ENCODE measurements at places on chromosomes 1 and 21.

DNA sequence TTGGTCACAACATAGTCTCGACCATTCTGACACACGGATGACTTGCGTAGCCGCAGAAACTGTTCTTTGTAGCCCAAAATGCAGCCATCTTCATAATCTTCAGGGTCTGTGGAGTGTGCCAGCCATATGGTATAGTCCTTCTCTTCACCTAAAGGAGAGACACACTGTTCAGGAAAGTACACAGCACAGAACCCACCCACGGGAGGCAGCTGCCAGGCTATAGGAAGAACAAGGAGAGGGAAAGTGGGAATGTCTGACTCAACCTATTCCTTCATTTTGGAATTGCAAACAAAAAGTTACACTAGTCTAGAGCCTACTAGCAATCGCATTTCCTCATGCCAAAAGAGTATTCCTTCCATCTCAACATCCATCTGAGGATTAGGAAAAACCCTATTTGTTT lies 16.2 kb upstream of the MYBPHL start:
- DNase-seq = no peak

- DNase-seq = no peak
Measured at GRCh38 chr21:36186506-36187399, 30.1 kb downstream of the DOP1B start.

- peak; percentile 45 for DNase-seq
Measured at GRCh38 chr1:225651872-225652728, 823 bp downstream of the ENAH start.

GRCh38 chr21:10627316-10627863 lies 106.0 kb downstream of the TPTE start:
- DNase-seq = no peak

DNA sequence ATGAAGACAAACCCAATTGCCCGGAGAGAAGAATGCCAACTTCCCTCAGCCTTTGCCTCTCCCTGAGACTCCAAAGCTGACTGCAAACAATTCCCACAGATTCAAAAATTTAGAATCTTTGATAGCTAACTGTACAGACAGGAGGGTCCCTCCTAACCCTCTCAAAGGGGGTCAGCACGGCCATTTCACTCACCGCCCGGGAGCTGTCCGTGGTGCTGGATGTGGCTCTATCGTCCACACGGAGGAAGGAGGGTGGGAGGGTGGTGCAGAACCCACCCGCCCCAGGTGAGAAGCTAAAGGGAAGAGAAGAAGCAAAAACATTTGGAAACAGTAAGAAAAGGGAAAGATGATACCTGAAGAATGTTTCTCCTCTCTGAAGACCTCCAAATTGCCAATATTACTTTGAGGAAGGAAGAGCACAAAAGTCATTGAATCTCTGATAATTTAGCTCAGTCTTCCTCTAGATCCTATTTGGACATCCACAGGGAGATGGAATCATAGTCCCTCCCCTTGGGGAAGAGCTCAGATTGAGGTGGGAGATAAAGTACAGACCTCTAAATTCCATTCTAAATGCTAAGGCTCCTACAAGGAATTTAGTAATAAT lies 45.6 kb downstream of the RHBG start:
- peak; percentile 9 for DNase-seq

DNA sequence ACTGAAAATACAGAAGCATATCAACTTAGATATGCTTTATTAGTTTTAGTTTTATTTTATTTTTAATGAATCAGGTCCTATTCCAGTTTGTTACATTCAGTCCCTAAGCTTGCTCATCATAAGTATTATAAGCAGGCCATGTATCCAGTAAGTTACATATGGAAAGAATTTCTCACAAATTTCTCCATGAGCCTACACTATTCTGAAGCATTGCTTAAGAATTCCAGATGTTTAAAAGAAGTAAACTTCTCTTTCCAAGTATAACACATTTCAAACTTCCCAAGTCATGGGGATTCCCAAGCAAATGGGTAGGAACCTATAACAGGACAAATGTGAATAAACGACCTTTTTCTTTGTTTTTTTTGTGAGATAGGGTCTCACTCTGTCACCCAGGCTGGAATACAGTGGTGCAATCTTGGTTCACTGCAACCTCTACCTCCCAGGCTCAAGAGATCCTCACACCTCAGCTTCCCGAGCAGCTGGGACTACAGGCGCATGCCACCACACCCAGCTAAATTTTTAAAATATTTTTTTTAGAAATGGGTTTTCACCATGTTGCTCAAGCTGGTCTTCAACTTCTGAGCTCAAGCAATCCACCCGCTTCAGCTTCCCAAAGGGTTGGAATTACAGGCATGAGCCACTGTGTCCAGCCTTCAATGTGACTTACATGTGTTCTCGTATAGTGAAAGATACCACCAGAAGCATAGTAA lies 39.0 kb downstream of the ST7L start:
- peak; percentile 36 for DNase-seq

DNA sequence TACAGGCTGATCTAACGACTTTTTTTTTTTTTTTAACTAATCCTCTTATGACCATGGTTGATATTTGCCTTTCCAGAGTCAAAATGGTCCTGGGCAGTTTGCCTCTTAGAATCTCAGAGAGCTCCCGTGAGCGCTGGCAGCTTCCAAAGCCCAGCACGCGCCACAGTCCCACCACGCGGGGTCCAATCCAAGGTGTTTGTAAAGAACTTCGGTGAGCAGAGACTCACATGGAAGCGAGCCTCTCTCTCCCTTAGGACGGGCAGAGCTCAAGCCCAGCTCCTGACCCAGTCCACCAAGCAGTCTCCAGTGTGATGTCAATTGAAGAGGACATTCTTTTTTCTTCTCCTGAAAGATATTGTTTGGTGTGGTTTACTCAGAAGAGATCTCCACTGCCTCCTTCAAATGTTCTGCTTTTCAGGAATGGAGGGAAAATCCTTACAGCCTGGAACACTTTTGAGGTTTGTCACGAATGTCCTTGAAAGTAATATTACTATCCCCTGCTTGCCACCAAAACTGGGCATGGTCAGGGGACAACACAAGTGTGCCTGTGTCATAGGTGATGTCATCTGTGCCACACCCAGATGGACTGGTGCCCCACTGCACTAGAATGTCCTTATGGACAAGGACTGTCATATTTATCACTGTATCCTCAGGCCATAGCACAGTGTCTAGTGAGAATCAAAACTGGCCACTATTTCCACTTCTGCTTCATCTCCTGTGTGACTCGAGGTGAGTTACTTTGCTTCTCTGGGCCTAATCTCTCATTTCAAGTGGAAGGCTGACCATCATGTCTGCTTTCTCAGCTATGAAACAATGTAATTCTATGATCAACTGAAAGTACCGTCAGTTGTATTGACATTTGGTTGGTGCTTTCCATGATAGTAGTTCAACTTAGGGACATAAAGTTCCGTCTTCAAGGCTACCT lies 97.4 kb upstream of the EDEM3 start:
- no peak for DNase-seq

DNA sequence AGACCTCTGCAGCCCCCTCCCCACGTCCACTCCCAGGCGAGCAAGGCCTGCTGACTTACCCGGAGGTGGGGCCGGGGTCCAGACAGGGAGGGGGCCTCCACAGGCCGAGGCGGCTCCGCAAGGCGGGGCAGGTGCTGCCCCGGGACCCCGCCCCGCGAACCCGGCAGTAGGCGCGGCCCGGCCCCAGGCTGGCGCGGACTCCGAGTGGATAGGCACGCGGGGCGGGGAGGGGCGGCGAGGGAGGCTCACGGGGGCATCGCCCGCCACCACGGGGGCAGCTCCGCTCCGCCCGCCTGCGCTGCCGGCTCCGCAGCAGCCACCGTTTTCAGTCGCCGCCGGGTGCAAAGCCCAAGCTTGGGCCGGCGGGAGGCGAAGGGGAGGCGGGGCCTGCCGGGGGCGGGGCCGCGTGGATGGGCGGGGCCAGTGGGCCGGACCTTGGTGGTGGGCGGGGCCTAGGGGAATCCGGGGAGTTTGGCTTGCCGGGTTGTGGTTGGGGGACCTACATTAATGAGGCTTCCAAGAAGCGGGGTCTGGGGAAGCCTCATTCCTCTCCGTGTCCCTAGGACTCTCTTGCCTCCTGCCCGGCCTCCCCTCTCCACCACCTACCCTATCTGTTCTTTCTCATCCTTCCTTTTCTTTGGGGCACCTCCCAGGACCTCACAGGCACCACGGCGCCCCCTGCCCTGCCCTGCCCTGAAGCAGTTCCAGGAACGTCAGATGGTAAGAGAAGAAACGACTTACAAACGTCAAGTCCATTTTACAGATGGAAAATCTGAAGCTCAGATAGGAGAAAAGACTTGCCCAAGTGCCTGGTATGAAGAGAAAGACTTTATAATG lies at the start of gene RIMS3:
RIMS3 (minus strand) TSS at position 348 of the 837 bp plus-strand sequence. CDS start 23,757 bp downstream, outside the sequence.
- DNase-seq = peak; percentile 62

- peak; percentile 49 for DNase-seq
Measured at GRCh38 chr1:198253668-198254067, 96.9 kb downstream of the NEK7 start.

DNA sequence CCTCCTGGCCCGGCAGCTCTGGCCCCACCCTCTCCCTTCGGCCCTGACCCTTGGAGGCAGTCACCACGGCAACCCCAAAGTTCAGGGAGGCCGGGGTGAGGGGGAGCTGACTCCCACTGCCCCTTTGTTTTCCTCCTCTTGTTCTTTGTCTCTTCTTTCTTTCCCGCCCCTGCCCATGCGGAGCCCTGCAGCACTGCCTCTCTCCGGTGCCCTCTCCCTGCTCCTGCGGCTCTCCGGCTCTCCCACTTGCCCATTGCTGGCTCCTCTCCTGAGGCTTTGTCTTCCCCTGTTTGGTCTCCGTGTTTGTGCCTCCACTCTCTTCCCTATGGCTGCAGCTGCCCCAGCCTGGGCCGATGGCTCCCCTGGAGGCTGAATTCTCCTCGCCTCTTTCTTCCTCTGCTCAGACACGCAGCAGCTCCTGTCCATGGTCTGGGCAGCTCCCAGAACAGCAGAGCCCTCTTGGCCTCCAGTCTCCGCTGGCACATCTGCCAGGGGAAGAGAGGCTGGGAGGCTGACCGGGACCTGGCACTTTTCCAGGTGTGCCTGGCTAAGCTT lies 5.8 kb downstream of the CELSR2 start:
- DNase-seq = no peak

- DNase-seq = no peak
Measured at GRCh38 chr1:41852091-41852490, 66.6 kb downstream of the HIVEP3 start.

DNA sequence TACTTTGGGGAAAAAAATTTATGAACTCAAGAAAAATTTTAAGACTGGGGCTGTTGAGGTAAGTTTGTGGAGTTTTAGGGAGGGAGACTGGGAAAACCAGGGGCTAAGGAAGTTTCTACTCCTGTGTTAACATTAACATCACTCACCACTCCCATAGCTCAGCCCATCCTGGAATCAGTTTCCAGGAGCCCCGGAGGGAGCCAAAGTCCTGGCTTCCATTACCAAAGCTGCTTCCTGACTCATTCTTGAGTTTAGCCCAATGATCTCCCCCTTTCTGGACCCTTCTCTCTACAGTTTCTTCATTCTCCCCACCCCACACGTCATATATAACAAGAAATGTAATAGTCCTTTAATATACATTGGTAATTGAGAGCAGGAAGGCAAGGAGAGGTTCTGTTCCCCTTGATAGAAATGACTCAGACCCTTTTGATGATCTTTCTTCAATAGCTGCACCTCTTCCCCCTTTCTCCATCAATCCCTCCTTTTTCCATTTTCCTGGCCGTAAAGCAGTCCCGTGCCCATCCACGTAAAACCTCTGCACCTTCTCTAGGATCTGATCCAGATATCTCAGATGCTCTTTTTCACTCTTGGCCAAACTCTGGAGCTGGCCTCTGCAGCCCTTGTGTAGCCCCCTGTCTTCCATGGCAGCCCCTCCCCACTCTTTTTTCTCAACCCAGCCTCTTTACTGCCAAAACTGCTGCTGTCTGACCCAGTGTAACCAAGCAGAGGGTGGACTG lies 4.6 kb upstream of the PIAS3 start:
- no peak for DNase-seq

GRCh38 chr1:205977402-205978014 lies 25.7 kb downstream of the RAB7B start:
- peak; percentile 88 for DNase-seq

DNA sequence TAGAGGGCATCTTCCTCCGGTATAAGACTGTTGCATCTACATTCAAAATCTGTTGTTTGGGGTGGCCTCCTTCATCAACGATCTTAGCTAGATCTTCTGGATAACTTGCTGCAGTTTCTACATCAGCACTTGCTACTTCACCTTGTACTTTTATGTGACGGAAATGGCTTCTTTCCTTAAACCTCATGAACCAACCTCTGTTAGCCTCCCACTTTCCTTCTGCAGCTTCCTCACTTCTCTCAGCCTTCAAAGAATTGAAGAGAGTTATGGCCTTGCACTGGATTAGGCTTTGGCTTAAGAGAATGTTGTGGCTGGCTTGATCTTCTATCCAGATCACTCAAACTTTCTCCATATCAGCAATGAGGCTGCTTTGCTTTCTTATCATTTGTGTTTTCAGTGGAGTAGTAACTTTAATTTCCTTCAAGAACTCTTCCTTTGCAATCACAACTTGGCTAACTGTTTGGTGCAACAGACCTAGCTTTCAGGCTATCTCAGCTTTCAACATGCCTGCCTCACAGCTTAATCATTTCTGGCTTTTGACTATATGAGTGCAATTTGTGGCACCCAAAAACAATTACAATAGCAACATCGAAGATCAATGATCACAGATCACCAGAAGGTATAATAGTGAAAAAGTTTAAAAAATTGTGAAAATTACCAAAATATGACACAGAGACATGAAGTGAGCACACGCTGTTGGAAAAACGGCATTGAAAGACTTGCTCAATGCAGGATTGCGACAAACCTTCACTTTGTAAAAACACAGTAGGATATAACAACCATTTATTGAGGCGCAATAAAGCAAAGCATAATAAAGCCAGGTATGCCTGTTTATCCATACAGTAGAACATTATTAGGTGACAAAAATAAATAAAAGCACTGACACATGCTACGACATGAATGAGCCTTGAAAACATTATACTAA lies 56.7 kb upstream of the GFI1 start:
- no peak for DNase-seq

GRCh38 chr1:153638261-153638660 lies 4.4 kb downstream of the CHTOP start:
- DNase-seq = no peak

DNA sequence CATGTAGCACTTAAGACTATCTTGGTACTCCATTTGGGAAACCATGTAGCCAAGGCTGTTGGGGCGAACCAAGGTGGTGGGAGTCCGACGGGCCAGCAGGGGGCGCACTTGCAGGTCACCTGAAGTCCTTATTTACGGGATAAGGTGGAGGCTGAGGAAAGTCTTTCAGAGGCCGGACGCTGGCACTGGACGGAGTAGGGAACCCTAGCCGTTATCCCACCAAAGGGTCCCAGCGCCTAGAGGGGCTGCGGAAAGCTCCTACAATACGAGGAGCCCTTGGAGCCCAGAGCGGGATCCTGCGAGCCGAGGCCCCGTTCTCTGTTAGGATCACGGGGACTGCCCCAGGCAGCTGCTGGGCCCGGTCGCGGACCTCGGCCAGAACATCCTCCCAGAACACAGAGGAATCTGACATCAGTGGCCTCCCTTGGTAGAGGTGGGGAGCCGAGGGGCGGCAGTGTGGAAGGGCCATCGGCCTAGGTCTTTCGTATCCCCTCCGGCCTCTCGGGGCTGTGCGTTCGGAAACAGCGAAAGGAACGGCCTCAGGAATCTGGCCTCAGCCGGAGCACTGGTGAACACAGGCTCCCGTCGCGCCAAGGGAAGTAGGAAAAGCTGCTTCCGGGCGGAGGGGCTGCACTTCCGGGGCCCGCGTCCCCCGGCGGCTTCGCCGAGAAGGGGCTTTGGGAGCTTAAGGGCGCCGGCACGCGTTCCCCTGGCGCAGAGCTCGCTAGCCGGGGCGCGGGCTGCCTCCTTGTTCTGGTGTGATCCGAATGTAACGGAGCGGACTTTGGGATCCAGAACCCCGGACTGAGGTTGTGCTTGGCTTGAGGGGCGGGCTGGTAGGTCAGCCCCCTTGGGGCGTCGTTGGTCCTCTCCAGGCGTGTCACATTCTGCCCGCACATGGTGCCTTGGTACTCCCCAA lies 29.9 kb upstream of the RPTN start:
- DNase-seq = peak; percentile 57

GRCh38 chr1:7932524-7933138 lies 8.0 kb downstream of the TNFRSF9 start:
- no peak for DNase-seq
